ENCODE measurements at places on chromosomes 11 and 22.
A peak's percentile ranks its signal among the peaks of the same experiment; 100 is the strongest.

DNA sequence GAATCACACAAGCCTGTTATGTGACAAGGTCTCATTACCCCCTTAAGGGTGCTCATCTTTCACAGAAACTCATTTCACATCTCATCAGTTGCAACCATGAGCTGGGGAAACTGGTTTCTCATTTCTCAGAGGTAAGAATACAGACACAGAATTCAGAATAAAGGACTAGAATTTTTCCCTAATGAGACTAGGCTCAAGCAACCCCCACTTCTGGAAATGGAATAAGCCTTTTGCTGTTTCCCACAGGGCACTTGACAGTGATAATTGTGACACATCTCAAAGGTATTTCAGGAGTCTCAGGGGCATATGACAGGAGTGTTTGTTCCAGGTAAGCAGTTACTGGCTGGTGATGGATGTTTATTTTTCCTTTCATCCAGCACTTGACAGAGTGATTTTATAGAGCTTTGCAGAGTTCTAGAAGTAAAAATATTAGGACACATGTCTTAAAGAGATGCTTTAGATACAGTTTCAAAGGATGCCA lies 112.9 kb upstream of the DDI1 start:
- no peak for DNase-seq

DNA sequence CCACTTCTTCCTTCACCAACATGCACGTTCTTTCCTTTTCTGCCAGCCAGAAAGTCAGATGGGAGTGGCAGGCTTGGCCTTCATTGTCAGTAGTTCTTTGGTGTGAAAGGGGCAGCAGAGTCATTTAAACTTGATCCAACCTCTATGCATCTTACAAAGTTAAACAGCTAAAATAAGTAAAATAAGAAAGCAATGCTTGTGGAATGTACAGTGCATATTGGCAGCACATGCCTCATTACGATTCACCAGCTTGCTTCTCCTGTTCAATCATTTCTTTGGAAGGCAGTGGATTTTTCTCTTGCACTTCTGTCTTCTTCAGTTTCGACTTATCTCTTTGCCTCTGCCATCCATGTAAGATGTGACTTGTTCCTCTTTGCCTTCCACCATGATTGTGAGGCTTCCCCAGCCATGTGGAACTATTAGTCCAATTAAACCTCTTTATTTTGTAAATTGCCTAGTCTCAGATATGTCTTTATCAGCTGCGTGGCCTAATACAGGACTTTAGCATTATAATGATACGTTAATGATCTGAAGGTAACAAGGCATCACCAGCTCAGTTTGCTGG lies 14.8 kb downstream of the LGALS12 start:
- DNase-seq = no peak

DNA sequence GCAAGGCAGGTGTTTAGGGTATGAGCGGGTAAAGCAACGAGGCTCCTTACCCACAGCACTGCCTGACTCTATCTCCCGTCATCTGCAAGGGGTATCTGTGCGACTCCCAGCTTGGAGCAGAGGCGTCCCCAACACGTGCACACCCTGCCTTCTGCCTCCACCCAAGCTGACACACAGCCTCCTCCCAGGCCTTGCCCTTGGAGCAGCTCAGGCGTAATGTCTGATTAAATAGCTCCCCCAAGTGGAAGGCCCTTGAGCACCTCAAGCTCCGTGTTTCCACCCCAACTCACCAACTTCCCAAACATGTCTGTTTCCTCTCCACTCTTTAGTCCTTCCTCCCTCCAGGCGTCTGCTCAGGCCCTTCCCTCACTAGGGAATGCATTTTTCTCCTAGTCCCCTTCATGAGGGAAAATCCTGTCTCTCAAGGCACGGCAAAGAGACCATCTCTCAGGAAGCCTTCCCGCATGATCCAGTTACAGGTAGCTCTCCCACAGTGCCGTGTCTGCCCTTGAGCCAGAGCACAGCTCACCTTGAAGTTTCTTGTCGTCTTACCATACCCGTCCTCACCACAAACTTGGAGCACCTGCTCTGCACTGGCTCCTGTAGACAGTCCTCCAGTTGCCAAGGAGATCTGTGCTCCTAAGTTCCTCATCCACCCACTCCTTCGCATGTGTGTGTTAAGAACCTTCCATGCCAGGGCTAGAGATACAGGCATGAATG lies 15.8 kb downstream of the CYB5R2 start:
- DNase-seq = peak; percentile 60

GRCh38 chr11:83116015-83116641 lies 40.8 kb upstream of the PCF11 start:
- no peak for DNase-seq

DNA sequence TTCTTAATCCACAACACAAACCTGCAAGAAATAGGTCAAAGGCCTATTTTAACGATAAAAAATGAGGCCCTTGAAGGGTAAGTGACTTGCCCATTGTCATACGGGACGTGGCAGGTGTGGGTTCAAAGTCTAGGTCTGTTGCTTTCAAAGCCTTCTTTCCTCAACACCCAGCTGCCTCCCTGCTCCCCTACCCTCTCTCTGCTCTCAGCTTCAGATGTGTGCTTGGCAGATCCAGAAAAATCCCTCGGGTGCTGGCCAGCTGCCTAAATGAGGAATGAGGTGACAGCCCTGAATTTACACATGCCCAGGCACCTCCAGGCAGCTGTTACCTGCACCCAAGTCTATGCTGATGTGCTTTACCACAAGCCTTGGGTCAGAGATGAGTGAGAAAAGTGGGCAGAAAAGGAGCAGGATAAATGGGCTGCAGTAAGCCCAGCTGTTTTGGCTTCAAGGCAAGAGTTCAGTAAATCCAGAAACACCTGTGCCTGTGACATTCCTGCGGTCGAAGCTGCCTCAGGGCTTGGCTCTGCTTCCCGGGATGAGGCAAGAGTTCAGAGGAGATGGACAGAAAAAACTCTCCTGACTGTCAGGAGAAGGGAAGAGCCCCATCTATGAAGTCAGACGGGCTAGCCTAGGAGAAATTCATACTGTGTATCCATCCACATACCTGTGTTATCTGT lies 49.9 kb upstream of the LDLRAD3 start:
- no peak for DNase-seq

DNA sequence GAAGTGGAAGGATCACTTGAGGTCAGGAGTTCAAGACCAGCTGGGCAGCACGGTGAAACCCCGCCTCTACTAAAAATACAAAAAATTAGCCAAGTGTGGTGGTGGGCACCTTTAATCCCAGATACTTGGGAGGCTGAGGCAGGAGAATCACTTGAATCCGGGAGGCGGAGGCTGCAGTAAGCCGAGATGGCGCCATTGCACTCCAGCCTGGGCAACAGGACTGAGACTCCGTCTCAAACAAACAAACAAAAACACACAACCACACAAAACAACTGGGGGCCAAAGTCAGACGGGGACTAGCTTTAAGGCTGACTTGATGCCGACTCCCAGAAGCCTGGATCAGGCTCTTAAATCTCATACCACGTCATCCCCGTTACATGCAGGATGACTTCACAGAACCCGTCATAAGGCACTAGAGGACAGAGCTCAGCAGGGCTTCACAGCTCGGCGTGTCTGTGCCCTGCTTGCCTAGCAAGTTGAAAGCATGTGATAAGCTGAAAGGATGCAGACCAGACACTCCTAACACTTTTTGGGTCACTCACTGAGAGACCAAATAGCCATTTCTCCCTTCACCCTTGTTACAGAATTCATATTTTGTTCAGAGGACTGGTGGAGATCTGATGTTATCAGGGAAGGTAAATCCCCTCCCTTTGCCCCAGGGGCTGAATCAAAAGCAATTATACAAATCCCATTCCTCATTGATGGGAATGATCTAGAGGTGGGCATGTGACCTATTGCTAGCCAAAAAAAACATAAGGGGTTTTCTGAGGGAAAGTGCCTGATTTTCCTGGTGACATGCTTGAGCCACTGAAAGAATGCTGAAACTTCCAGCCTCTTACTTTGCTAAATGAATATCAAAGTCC lies 65.4 kb downstream of the GAB2 start:
- DNase-seq = no peak

GRCh38 chr11:94588366-94588942 lies 21.3 kb downstream of the PIWIL4 start:
- no peak for DNase-seq

- no peak for DNase-seq
Observed at GRCh38 chr22:49996518-49997250, 15.9 kb downstream of the IL17REL start.

GRCh38 chr11:36877149-36877548 lies 279.1 kb upstream of the RAG2 start:
- no peak for DNase-seq

Data from AG09319 (cell line).